A549 treated with Hydrocortisone at 1 μM for 4 hours (cell line): ENCODE measurements at places on chromosomes 3 and 15. TPM values are rescaled to one million over a fixed set of nuclear protein-coding genes. Genes with fewer than 3 reads are reported as not detected.

TMEM158 gene
- 6.1 to 11.5 TPM (median 11.2 TPM) in 5 replicates for total RNA-seq

MON1A gene
- total RNA-seq: 6.3 to 9.9 TPM (median 8.1 TPM) in 5 replicates

CILP gene
- 0.21 to 0.44 TPM (median 0.41 TPM) in 5 replicates for total RNA-seq

SPINT1 gene
- 0.62 to 0.90 TPM (median 0.81 TPM) in 5 replicates for total RNA-seq

TGM4 gene
- total RNA-seq: 0.12 to 0.30 TPM (median 0.16 TPM) in 5 replicates

TM6SF1 gene
- 0.07 to 0.15 TPM (median 0.07 TPM) in 4 of 5 replicates, not detected in the other for total RNA-seq

EXOG gene
- 8.5 to 19.9 TPM (median 10.9 TPM) in 5 replicates for total RNA-seq

ANKRD34C gene
- not detected in 5 replicates for total RNA-seq

SPSB4 gene
- 0.14 to 0.23 TPM (median 0.18 TPM) in 5 replicates for total RNA-seq

CYP11A1 gene
- 0.08 to 0.16 TPM in 2 of 5 replicates, not detected in the others for total RNA-seq

BFSP2 gene
- total RNA-seq: not detected in 5 replicates

MAGI1 gene
- 3.1 to 4.6 TPM (median 4.0 TPM) in 5 replicates for total RNA-seq
